ENCODE measurements at places on chromosomes 16 and 17.

- DNase-seq: no peak
Measured at GRCh38 chr17:83185023-83186002, 105.9 kb downstream of the METRNL start.

- no peak for DNase-seq
Measured at GRCh38 chr16:57020651-57021050, 31.3 kb downstream of the NLRC5 start.

GRCh38 chr16:55333684-55334083 is 9.7 kb downstream of the IRX6 start:
- DNase-seq: no peak

DNA sequence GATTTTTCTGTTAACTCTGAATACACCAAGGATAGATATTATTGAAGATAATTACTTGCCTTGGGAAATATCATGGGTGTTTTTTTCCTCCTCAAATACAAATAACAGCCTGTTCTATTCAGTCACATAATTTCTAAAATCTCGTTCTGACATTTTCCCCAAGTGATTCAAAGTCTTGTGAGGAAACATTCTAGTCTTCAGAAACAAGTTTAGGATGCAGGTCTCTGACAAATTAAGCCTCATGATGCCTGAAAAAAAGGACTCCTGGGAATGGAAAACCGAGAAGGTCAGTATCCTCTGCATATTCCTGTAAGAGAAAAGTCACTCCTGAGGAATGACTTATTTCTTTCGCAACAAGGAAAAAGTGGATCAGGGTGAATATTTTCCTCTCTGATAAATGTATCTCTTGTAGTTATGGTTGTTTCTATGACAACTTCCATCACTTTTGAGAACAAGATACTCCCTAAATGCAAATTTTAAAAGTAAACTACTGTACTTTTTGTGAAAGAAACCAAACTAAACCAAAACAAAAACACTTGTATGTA is 384.6 kb downstream of the CNTNAP4 start:
- no peak for DNase-seq

GRCh38 chr17:349666-350065 is 2.9 kb downstream of the RPH3AL start:
- no peak for DNase-seq

DNA sequence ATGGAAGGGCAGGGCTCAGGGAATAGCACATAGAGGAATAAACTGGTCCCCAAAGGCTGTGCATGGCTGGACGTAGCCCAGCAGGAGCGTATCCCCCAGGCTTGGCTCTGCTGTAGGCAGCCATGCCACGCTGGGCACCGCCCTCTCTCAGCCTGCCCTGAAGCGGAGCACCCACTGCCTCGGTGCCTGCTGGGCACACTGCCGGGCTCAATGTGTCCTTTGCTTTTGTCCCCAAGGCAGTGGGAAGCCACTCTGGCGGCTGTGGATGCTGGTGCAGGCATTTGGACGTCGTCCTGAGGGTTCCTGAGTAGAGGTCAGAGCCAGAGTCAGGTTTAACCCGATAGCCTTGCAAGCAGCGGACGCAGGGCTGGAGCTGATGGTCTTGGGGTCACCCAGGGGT is 141.0 kb downstream of the ENGASE start:
- no peak for DNase-seq

DNA sequence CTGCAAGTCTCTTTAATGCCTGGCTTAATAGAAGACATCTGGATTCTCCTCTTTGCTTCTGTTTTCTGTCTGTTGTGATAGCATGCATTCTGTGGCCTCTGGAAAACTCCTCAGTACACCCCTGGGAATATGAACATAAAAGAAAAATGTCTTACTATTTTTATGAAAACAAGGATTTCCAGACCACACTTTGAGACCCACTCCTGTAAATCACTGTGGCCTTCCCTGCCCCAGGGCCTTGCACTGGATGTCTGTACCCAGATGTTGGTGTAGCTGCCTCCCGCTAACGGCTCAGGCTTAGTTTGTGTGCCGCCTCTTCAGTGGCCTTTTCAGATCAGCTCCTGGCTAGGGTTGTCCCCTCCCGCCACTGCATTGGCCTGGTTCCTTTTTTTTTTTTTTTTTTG is 126.6 kb downstream of the SOCS1 start:
- no peak for DNase-seq

DNA sequence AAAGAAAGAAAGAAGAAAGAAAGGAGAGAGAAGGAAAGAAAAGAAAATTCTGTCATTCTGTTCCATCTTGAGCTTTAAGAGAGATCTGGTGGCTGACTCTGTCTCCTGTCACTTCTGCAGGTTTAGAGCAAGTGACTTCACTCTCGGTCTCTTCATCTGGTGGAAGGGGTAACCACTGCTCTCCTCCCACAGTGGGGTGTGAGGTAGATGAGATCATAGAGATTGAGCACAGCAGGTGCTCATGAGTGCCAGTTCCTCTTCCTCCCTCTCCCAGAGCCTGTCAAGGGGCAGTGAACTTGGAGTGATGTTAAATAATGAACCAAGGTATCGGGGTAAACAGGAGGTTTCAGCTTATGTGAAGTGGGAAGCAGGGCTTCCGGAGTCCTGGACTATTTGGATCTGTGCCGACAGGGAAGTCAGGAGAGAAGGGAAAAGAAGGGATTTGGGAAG is 47.7 kb downstream of the BEAN1 start:
- peak; percentile 17 for DNase-seq

- DNase-seq: no peak
Measured at GRCh38 chr17:4482338-4483011, 16.2 kb upstream of the SPNS2 start.

DNA sequence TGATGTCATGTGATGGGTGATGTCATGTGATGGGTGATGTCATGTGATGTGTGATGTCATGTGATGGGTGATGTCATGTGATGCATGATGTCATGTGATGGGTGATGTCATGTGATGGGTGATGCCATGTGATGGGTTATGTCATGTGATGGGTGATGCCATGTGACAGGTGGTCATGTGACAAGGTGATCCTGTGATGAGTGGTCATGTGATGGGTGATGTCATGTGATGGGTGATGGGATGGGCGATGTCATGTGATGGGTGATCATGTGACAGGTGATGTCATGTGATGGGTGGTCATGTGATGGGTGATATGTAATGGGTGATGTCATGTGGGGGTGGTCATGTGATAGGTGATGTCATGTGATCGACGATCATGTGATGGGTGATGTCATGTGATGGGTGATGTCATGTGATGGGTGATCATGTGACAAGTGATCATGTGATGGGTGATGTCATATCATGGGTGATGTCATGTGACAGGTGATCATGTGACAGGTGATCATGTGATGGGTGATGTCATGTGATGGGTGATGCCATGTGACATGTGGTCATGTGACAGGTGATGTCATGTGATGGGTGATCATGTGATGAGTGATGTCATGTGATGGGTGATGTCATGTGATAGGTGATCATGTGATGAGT is 17.2 kb downstream of the CD300LB start:
- DNase-seq: no peak

GRCh38 chr17:20997711-20998570 is 44.9 kb downstream of the USP22 start:
- no peak for DNase-seq

- DNase-seq: peak; percentile 73
Measured at GRCh38 chr17:49031965-49032928, 35.1 kb downstream of the IGF2BP1 start.

DNA sequence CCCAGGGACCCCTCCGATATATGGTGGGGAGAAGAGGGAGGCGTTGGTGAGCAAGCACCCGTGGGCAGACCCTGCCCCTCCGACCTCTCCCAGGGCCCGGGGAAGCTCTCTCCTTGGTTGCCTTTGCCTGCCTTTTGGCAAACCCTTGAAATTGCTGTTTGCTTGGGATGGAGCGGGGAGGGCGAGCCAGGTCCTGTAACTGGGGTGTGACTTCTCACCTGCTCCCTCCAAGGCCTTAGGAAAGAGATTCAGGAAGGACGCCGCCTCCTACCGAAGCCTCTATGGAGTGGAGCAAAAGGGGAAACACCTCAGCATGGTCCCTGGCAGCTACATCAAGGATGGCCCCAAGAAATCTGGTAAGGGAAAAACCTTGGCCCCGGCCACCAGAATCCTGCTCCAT is 4.6 kb downstream of the C16orf78 start:
- DNase-seq: no peak

- DNase-seq: no peak
Measured at GRCh38 chr16:2121853-2122252, 13.8 kb downstream of the PKD1 start.

All from COR-L47 (cell line).